Stimulated activated CD8-positive, alpha-beta memory T cell treated with anti-CD3 and anti-CD28 coated beads, Interleukin-15, amount 100 ng/mL, for 4 hours (primary cell): ENCODE measurements at places on chromosomes 16 and 17.

DNA sequence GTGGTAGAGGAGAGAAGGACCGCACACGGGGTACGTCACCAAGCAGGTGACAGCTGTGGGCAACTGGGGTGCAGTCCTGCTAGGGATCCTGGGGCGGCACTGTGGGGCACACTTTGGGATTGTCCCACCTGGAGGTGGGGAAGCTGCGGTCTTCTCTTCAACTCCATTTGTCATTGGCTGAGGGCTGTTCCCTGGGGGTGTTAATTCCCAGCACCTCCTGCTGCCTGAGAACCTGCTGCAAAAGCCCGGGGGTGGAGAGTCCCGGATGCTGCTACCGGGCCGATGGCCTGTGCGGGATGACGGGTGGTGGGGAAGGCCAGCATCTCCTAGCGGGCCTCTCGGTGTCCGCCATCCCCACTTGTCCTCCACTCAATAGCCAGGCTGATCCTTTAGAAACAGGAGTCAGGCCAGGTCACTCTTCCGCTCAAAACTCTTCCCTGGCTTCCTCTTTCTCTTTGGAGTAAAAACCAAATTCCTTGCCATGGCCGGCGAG, 100.2 kb downstream of the CYLD start:
- DNase-seq = no peak

DNA sequence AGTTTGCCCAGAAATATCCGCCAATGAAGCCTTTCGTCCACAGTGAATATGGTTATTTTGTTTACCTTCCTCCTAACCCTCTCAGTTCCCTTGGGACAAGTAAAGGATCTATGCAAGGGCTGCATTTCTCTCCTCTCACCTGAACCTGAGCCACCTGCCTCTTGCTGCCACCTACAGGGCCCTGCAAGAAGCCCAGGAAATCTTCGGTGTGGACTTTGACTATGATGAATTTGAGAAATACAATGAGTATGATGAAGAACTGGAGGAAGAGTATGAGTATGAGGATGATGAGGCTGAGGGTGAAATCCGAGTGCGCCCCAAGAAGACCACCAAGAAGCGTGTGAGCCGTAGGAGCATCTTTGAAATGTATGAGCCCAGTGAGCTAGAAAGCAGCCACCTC, 14.0 kb downstream of the SUPT6H start:
- no peak for DNase-seq

- no peak for DNase-seq
These were observed 122.6 kb downstream of the SHISA6 start for GRCh38 chr17:11363565-11364117.

DNA sequence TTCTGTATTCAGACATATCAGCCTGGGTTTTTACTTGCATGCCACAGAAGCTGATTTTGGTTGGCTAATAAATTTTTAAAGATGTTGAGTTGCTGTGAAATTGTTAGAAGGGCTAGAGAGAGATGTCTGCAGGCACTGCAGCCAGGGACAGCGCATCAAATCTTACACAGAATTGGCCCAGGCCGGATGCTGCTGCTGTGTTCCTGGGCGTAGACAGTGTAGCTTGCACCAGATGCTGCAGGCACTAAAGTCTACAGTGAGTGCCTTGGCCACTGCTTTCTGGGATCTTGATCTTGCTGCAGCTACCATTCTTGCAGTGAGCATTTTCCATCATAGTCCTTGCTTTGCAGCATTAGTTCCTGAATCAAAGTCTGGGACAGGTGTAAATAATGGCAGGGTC, 169.9 kb downstream of the SPECC1 start:
- DNase-seq = no peak

GRCh38 chr16:51655249-51655648, 504.2 kb upstream of the SALL1 start:
- DNase-seq = no peak
